Non-pigmented ciliary epithelial cell (primary cell): ENCODE measurements at places on chromosomes 12 and 14.

DNA sequence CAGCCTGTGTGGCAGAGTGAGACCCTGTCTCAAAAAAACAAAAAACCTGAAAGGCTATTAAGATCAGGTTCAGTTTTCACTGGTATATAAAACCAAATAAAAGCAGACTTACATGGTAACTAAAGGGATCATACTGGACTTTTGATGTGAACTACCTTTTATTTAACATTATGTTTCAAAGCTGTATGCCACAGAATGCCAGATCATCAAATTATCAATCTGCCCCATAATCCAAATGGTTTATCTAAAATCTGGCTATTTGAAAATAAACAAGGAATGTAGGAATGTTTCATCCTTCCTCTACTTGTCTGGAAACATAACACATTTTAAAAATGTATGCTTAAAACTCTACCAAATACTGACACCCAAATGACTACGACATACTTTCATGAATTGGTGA is 14.2 kb downstream of the NID2 start:
- no peak for DNase-seq

- DNase-seq, result no peak
Observed at GRCh38 chr14:59096303-59096702, 92.2 kb upstream of the DAAM1 start.

DNA sequence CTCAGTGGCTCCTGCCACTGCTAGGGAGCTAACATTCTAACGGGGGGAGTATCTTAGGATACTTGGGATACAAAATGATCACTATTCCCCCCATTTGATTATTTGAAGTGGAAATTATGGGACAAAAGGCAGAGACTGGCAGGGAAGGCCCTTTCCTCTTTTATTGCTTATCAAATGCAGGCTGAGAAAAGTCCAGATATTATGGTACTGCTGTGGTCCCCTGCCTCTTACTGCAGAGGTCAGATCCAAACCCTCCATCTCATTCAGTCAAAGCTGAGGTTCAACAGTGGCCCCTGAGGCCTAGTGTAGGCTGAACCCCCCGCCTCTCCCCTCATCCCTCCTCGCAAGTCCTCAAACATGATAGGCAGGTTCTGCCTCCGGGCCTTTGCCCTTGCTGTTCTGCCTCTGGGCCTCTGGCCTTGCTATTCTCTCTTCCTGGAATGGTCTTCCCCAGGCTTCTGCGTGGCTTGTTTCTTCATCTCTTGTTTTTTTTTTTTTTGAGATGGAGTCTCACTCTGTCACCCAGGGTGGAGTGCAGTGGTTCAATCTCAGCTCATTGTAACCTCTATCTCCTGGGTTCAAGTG is 34.2 kb downstream of the KRT80 start:
- no peak for DNase-seq

GRCh38 chr12:116399055-116399454 is 121.6 kb upstream of the MED13L start:
- no peak for DNase-seq
